ENCODE measurements at places on chromosomes 16 and 17.

- no peak for DNase-seq
Measured at GRCh38 chr16:67190448-67191399, 788 bp upstream of the EXOC3L1 start.

DNA sequence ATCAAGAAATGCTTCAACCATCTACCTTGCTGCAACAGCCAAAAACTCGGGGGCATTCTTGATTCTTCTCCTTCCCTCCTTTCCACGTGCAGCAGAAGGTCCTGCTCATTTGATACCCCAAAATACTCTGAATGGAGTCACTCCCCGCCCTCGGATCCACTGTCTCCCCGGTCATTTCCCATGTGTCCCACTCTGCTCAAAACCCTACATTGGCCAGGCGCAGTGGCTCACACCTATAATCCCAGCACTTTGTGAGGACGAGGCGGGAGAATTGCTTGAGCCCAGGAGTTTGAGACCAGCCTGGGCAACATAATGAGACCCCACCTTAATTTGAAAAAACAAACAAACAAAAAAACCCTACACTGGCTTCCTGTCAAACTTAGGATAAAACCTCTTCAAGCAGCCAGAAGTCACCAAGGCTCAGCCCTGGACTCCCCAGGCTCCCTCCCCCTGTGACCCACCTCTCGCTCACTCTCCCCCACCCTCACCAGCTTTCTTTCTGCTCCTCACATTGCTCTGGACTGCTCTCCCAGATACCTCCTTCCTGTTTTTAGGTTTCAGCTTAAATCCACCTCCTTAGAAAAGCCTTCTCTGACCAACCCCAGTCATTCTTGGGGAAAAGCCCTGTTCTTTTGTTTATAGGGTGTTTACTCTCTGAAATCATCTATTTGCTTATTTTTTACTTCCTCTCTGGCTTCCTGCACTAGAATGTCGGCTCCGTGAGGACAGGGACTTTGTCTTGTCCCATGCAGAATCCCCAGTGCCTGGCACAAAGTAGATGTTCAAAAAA, 2.8 kb downstream of the SLC13A2 start:
- peak; percentile 2 for DNase-seq

DNA sequence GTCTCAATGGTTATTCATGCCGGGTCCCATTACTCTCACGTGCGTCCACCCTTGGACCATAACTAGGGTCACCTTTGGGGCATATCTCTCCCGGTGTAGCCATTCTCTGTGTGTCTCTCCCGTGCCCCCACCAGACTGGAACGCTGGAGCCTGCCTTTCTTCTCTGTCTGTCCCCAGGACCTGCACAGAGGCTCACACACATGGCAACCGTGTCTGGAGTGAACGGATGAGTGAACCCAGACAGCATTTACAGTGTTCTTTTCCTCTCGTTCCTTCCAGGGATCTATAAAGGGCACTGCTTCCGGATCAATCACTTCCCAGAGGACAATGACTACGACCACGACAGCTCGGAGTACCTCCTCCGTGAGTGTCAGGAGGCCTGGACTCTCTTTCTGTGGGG, 26.4 kb upstream of the CACNG1 start:
- no peak for DNase-seq

GRCh38 chr16:10738231-10739077, 5.2 kb upstream of the NUBP1 start:
- DNase-seq, result peak; percentile 45

GRCh38 chr16:58510097-58510775, 5.1 kb upstream of the SETD6 start:
- DNase-seq, result no peak

DNA sequence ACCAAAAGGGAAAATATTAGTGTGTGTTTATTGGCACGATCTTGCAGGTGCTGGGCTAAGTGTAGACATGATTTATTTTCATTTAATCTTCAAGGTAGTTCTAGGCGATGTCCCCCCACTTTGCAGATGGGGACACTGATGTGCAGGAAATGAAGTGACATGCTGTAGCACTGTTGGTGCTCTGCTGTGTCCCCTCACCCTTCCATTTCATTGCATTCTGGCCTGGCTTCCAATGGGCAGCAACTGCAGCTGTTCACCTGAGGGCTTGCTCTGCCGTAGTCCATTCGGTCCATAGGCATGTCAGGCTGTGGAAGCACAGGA, 123.9 kb downstream of the PRKCB start:
- no peak for DNase-seq

DNA sequence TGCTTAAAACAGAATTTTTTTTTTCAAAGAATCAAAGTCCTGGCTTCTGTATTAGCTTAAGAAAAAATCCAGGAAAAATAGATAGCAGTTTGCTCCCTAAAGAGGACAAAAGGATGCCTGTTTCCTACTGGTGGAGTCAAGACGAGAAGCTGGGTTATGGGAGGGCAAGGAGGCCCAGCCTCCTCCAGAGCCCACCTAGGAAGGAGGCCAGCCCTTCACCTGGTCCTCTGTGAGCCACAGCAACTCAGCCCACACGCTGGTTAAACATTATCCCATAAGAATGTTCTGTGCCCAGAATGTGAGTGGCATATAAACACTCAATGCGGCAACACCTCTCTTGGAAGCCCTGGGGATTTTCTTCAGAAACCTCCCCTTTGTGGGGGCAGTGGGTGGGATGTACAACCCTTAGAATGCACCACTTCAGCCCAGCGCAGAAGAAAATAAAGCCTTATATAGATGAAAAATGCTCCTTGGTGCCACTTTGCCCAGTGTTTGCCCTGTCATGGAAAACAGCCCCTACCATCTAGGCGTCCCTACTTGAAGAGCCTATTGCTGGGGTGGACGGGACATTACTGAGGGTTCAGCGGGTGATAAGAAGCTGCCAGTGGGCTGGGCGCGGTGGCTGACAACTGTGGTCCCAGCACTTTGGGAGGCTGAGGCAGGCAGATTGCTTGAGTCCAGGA, 48.0 kb downstream of the TEKT5 start:
- no peak for DNase-seq

DNA sequence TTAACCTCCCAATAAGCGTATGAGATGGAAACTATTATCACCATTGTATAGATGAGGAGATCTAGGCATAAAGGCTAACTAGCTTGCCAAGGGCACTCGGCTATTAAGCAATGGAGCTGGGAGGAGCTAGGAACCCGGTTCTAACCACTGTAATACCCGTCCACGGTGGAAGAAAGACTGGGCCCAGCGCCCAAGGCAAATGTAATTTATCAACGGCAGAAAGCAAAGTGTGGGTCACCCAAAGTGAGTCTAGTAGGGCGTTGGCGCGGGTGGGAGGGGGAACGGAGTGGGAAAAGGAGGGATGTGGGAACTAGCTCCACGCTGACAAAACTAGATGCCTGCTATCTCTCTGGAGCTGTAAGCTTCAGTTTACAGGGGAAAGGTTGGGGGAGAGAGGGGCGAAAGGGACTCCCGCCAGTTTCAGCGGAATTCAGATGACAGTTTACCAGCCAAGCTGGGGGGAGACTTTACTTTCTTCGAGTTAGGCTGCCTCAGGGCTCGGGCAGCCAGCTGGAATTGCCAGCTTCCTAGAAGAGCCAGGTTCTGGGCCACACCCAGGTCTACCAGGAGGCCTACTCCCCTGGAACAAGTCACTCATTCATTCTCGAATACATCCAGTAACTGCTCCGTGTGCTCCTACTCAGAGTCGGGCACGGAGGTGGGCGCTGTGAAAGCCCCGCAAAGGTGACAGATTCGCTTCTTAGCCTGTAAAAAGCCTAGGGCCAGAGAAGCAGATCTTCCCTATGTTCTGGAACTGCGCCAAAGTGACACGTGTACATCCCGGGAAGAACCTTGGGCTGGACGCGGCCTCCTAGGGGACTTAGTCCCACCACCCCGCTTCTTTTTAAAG, 837 bp downstream of the LRRC59 start:
- DNase-seq, result no peak

GRCh38 chr17:80853076-80853475, 138.6 kb upstream of the CHMP6 start:
- no peak for DNase-seq

GRCh38 chr16:20409398-20410120, at the start of gene ACSM5:
Gene ACSM5 (plus strand): TSS chr16:20409534. CDS start chr16:20411485, 1,951 bp downstream.
- DNase-seq, result no peak

GRCh38 chr17:56809106-56809819, 24.5 kb downstream of the C17orf67 start:
- no peak for DNase-seq

DNA sequence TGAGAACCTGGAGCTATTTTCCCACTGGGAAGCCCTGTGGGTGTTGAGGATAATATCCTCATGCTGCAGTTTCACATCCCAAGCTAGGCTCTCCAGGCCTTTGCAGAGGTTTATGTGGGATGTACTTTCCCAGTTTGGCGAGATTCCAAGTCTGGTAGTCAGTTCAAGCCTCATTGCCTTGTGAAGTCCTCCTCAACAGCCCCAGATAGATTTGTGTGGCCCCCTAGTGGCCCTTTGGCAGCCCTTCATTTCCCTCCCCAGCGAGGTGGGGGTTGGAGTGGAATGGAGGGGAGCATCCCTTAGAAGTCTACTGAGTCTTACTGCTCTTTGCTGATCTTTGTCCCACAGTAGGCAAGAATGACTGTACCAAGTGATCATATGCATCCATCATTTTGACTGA, 137.9 kb downstream of the CDH11 start:
- no peak for DNase-seq

DNA sequence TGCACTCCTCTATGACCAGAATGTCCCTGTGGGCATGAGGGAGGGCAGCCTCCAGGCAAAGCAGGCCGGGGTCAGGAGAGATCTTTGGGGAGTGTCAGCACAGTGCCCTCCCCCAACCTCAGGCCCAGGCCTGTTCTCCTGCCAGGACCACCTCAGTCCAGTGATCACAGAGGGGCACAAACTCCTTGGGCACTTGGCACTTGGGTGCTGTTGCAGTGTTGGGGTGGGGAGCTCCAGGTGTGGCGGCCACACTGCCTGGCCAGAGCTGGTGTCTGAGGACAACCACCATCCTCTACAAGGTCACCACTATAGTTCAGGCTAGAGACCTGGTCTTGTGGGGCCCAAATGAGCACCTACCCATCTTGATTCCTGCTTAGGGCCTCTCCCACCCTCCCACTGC, 37.2 kb downstream of the SMPD3 start:
- no peak for DNase-seq

DNA sequence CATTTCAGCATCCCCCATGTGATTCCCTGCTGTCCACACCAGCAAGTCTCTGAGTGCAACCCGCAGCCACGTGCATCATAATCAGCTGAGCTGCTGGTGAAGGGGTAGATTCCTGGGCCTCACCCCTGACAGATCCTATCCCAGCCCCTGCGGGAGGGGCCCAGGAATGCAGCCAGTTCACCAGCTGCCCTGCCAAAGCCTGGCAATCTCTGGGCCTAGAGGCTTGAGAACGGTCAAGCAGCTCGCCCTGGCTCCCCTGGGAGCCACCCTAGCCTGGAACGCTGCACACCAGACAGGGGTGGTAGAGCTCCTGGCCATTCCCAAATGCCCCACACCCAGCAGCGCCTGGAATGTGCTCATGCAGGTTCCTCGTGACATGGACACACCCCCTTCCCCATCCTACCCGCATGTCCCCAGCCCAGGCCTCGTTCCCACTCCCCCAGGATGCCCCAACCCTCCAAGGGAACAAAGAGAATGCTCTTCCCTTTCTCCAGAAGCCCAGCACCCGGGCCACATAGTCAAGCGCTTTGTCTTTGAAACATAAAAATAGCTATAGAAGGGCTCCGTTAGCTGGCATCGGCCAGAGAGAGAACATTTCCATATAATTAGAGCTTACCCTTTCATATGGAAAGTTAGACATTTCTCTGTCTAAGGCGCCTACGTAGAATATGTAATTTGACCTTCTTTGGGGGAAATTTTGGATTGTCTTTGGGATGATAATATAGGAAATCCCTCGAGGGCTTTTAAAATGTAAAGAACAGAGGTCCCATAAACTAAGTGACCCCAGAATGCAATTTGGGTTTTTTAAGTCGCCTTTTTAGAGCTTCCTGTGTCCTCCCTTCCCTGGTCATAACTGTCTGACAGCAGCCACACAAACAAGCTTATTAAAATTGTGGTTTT, 3.4 kb downstream of the CEP295NL start:
- DNase-seq, result no peak

- no peak for DNase-seq
Measured at GRCh38 chr16:49478616-49479015, 105.0 kb downstream of the C16orf78 start.

GRCh38 chr17:10063730-10064241, 134.6 kb downstream of the GAS7 start:
- DNase-seq, result no peak

DNA sequence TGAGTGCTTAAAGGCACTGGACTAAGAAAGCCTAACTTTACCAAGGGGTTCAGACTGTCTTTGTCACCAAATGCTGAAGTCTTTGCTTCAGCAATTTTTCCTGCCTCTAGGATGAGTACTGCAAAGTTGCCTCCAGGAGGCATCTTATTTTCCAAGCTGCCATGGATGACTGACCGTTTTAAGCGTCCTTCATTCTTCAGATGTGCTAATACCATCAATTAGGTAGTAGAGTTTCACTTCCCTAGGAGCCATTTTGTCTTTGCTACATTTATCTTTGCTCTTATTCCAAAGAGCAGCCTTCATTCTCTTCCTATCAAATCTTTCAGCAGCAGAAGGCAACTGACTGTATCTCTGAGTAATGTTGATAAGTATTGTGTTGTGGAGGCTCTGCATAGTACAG, 440.1 kb downstream of the CDH13 start:
- no peak for DNase-seq

DNA sequence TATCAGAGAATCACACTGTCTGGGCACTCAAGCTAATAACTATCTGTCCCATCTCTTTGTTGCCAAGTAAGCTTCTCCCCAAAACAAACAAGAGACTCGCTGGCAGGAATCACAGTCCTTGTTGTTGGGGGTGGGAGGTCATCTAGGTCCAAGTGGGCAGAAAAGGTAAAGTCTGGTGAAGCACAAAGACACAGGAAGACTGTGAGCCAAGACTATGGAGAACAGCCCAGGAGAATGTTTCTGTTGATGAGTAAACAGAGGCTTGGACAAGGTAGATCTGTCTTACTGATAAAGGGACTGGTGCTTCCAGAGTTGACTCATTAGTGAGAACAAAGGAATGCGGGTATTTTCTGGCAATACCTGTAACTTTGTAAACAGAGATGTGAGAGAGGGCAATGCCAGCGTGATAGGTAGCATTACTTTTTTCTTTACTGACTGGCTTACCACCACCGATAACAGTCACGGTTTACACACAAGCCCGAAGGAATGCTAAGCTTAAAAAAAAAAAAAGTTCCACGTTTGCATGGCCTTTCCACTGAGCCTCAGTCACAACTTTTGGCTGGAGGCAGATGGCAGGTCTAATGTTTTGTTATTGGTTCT, 11.5 kb upstream of the MMD start:
- DNase-seq, result no peak

GRCh38 chr17:42101513-42102292, 3.4 kb upstream of the ZNF385C start:
- DNase-seq, result peak; percentile 80

GRCh38 chr17:54899721-54900456, 763 bp upstream of the TOM1L1 start:
- DNase-seq, result no peak

Measured in activated naive CD8-positive, alpha-beta T cell treated with anti-CD3 and anti-CD28 coated beads, Interleukin-2, amount 10 ng/mL, durations not matched to agents 7 days and 5 days (primary cell).